ENCODE measurements at places on chromosomes 4 and X.

- no peak for DNase-seq
These were observed 842.1 kb upstream of the HTR2C start for GRCh38 chrX:113741744-113742143.

DNA sequence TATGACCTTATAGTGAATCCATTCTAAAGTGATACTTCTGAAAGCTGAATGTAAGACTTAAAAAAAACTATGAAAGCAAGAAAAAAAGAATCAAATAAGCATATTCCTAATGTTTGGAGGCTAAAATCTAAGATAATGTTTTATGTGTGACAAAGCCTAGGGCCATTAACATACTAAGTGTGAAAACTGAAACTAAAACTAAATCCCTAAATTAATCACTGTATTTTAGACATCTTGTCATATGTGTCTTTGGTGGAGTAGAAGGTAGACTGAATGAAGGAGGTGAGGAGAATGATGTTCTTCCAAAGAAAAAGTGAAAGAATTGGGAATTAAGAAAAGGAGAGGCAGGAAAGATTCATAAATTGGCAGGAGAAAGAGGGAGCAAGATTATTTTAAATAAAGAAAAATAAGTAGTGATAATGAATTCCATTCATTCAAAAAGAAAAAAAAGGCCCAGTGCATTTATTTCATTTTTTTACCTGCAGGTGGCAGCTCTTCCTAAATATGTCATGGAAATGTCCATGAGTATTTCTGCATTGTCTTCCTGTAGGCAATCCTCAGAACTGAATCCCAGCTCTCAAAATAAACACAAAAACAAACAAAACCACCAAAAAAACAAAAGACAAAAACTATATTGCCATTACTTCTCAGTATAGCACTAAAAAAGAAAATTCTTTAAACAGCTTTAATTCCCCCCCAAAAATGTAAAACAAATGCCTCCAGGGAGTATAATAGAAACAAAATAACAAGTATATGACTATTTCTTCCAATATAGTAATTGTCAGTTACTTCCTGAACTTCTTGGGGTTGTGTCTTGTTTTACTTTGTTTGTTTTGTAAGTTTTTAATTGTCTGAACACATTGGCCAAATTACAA lies 17.0 kb upstream of the AP1AR start:
- no peak for DNase-seq

DNA sequence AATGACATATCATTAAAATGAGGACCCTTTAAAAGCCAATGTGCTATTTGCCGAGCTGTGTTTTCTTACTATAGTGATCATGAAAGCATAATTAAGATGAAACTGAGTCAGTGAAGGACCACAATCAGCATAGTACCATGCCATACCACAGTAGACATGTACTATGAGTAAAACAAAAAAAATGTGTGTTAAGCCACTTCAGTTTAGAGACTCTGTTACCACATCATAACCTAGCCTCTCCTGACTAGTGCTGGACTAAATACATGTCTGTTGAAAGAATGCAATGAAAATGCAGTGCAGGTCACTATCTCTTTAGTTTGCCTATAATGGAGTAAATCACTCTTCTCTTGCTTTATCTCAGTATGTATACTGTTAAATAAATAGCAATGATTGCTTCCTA lies 12.3 kb upstream of the DDX53 start:
- DNase-seq, result no peak

- DNase-seq, result no peak
These were observed 10.5 kb downstream of the EXOC1L start for GRCh38 chr4:55830048-55830447.

GRCh38 chr4:184851200-184851541 lies 25.4 kb upstream of the ACSL1 start:
- no peak for DNase-seq

GRCh38 chr4:76811604-76812412 lies 86.1 kb downstream of the SOWAHB start:
- no peak for DNase-seq

DNA sequence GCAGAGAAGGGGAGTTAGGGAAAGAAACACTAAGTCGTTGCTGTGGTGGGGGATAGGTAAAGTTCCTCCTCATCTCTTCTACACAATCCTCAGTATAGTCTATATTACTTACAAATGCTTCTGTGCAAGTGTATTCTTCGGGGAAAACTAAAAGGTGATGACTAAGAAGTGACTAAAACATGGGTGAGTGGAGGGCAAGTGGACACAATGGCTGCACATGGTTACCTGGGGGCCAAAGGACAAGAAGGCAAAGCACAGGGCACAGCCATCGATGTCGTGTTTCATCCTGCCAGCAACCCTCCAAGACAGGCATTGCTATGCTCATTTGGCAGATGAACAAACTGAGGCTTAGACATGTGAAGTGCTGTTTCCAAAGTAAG lies 35.5 kb upstream of the CCKAR start:
- no peak for DNase-seq

DNA sequence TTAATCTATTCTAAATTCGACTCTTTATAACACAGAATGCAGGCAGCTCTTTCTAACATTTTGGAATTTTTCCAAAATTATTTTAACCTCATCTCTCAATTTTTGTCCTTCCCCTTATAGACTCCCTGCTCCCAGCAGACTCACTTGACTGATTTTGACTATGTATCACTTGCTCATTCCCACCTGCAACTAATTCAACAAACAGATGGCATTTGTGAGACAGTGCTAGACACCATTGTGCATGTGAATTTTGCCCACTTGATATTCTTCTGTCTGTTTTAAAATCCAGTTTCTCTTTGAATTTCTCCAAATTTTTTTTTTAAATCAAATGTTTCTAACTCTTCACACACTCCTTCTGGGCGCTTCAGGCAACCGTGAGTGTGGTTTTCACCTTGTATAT lies 1534.0 kb downstream of the PCDH7 start:
- no peak for DNase-seq

DNA sequence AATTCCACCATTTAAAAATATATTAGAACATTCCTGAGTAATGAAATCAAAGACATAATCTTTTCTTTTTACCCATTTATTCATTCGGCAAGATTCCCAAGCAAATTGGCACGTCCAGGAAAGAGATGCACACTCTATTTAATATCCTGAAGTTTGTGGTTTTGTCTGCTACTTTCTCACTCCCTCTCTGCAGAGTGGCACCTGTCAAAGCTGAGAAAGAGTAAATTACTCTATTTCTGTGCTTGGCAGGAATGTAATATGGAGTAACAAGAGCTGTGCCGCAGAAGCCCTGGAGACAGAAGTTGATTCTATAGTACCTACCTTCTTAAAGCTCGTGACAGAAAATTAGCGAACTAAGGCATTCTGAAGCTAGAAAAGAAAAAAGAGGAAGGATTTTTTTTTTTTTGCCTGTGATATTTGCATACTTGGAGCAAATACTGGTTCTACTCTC lies 5.5 kb downstream of the GSTCD start:
- DNase-seq, result peak; percentile 13

DNA sequence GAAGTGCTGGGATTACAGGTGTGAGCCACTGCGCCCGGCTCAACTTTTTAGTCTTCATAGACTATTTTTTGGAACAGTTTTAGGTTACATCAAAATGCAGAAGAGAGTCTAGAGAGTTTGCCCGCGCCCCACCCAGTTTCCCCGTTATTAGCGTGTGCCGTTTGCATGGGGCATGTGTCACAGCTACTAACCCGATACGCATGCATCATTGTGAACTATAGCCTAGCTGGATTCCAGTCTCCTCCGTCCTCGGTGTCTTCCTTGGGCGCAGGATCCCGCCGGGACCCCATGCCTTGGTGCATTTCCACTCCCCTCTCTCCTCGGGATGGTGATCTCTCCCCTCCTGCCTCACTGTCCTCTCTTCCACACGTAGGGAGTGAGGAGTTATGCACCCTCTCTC lies 85.5 kb upstream of the ADRA2C start:
- DNase-seq, result no peak

- DNase-seq, result no peak
These were observed 124.6 kb upstream of the ACSL4 start for GRCh38 chrX:109857584-109858228.

GRCh38 chr4:182918044-182918607 lies 940 bp upstream of the DCTD start:
- no peak for DNase-seq

- DNase-seq, result peak; percentile 84
These were observed 382.2 kb upstream of the INTU start for GRCh38 chr4:127250577-127250976.

- no peak for DNase-seq
These were observed at the start of gene ZNF630 for GRCh38 chrX:48071064-48071985. Gene ZNF630, minus strand, starts transcription at chrX:48071640. Its CDS starts 4,754 bp downstream, at chrX:48066886.

- DNase-seq, result no peak
These were observed 6.1 kb downstream of the LIAS start for GRCh38 chr4:39464886-39465501.

- no peak for DNase-seq
These were observed 198.1 kb upstream of the UGT8 start for GRCh38 chr4:114400531-114400930.

- no peak for DNase-seq
These were observed 63.4 kb upstream of the GC start for GRCh38 chr4:71847300-71847699.

DNA sequence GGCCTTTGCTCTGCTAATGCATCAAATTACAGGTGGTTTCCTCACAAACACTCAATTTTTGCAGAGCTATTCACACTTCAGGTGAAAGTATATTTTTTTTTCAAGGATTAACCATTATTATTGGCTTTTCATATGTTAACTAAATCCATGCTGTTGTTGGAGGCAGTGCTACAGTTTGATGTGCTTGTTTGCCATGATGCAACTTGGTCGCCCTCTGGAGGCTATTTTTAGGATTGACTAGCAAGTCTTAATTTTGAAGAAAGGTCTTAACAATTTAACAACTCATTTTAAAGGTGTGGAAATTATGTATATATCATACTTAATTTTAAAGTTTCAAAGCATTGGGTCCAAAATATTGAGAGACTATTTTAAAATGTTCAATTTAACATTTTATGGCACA lies 168.8 kb upstream of the FAM47A start:
- no peak for DNase-seq

DNA sequence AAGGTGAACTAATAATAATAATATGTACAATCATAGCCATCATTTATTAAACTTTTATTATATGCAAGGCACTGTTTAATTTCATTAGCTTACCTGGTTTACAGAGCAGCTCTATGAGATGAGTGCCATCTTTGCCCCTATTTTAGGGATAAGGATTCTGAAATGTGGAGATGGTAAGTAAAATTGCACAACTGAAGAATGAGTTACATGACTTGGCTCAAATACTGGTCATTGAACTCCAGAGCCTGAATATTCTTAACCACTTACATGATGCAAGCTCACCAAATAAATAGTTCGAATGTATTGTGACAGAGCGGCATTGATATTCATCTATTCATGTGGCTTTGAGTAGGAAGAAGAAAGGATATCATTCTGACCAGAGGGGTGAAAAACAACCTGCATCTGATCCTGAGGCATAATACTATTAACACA lies 11.7 kb downstream of the ALB start:
- DNase-seq, result no peak

GRCh38 chr4:88308587-88308986 lies 24.2 kb upstream of the PPM1K start:
- no peak for DNase-seq
